ENCODE measurements at places on chromosomes 16 and 17. TPM values are rescaled to one million over a fixed set of nuclear protein-coding genes. Genes with fewer than 3 reads are reported as not detected.

DNA sequence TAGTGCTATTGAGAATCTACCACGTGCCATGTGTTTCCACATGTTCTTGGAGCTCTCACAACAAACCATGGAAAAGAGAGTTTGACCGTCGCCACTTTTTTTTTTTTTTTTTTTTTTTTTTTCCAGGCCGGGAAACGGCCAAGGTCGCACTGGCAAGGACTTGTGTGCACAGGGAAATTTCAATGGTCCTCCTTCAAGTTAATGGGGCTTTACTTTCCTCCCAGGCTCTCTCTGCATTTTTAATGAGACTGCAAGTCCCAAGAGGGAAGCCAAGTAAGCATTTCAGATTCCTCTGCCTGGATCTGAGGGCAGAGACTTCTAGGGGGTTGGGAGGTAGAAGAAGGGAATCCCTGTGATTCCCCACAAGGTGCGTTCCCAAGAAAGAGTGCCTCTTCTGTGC lies 94.7 kb upstream of the MPHOSPH6 start:
- DNase-seq: no peak

- no peak for DNase-seq
Measured at GRCh38 chr17:82566129-82566960, 46.8 kb downstream of the FOXK2 start.

DNA sequence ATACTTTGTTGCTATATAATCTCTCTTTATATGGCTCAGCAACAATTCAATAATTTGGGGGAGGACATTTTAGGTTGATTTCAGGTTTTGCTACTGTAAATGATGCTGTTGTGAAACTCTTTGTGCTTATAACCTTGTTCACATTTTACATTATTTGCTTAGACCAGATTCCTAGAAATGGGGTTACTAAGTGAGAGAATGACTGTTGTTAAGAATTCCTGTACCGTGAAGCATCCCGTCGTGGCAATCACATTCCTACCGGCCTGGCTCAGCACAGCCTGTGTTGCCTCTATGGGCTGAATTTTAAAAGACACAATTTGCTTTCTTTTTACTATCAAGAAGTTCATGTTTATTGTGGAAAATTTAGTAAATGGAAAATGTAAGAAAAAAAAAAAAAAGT lies 31.4 kb downstream of the B9D1 start:
- no peak for DNase-seq

DNA sequence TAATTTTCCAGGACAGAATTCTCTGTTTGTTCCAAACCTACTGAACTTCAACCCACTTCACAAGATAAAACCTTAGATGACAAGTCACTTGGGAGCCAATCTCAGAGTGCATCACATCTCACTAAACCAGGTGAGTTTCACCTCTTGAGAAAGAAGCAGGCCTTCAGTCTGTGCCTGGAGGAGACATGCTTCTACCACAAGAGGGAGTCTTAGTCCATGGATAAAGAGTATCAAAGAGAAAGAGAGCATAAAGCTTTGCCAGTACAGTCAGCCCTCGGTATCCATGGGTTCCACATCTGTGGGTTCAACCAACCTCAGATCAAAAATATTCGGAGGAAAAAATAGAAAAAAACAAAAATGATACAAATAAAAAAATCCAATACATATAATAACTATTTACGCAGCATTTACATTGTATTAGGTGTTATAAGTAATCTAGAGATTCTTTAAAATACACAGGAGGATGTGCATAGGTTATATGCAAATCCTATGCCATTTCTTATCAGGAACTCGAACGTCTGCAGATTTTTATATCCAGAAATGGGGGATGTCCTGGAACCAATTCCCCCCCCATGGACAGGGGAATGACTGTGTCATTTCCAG lies 37.7 kb downstream of the DUSP14 start:
- peak; percentile 15 for DNase-seq

GRCh38 chr16:57894390-57895080 lies 76.4 kb downstream of the CNGB1 start:
- DNase-seq: no peak

- DNase-seq: no peak
Measured at GRCh38 chr16:72992142-72992601, 55.8 kb downstream of the ZFHX3 start.

DNA sequence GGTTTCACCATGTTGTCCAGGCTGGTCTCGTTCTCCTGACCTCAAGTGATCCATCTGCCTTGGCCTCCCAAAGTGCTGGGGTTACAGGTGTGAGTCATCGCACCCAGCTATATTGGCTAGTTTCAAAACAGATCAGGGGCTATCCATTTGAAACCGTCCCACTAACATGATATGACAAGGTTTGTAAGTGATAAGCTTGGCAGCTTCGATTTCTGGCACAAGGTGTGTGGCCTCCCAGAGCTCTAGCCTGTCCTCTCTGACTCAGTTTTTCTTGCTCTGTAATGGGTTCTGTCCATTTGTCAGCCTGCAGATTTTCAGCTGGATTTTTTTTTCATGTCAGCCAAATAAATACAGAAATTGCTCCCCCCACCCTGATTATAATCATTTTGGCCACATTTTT lies 31.8 kb upstream of the TENT4B start:
- no peak for DNase-seq

DNA sequence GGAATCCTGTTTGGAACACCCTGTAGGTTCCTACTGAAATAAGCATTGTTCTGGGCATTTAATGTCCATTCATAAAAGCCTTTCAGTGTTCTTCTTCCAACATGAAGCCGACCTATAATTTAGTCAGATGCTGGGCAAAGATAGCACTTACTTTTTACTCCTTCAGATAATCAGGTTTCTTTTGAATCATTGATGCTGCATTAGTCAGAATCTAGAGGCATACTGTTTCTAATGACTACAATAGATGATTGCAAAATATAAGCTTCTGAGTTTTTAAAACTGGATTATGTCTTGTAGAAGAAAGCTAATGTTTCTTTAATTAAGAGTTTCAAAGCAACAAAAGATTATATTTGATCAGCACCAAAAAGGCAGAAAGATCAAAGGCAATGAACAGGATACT lies 16.0 kb downstream of the MMD start:
- no peak for DNase-seq

DNA sequence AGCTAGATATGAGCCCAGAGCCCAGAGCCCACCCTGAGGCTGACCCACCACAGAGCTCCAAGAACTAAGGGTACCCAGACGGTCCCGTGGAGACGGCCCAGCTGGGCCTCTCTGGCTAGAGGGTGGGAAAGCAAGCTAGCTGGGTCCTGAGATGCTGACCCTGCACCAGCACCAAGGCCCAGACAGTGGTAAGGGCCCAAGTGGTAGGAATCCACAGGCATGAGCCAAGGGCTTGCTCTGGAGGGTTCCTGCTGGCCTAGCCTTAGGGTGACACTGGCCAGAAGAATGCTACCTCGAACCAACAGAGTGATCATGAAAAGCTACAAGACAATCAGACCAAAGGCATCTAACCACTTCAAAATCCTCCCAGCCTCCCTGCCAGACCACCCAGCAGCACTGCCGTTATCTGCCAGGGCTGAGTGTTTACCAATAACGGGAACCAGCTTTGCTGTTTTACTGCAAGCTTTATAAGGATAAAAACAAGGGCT lies 13.2 kb downstream of the HIC1 start:
- no peak for DNase-seq

GSG1L gene
- not detected for total RNA-seq

GRCh38 chr16:50093607-50094539 lies 28.1 kb downstream of the HEATR3 start:
- DNase-seq: no peak

DNA sequence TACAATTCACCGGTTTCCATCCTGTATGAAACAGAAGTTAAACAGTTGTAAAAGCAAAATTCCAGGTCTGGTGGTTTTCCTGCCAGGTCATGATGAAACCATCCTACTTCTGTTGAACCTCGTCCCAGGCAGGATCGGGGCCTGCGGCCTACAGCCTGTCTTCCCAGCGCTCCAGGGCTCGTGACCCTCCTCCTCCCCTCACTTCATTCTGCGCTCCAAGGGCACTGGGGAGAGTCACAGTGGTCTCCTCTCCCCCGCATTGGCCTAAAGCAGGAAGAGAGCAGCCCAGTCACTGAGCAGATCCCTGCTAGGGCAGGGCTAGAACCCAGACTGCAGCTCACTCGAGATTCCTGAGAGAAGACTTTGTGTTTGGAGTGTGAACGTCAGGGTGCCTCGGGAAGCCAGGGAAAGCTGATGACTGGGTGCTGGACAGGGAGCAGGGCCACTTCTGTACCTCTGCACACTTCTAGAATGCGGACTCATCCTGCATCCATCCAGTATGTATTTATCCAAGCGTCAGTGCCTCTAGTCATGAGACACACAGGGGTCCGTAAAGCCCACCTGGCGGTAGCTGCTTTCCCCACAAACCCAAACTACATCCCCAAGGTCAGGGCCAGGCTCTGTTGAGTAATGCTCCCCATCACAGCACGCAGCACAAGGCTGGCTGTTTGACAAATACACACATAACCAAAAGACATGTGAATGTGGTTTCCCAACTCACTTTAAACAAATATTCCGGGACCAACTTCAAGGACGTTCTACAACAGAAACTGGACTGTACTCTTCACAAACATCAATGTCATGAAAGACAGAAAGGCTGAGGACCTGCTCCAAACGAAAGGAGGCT lies 1.7 kb upstream of the ITGAE start:
- DNase-seq: no peak

ZFPM1 gene
- 5.7 TPM for total RNA-seq

SKAP1 gene
- 11.4 TPM for total RNA-seq

DNA sequence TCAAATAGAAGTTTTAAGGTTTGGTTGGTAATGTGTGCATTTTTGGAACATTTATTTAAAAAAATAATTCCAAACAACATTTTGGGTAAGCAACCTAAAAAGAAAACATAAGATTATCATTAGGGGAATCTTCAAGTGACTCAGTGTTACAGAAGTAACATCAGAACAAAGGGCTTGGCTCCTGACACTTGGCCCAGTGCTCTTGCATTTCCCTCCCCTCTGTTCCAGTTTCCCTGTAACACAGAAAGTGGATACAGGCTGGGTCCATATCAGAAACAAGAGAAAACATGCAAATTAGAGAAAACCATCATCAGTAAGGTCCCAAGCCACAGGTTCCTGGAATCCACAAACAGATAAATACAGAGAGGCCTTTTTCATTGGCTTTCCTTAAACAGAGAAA lies 40.1 kb downstream of the SKAP1 start:
- no peak for DNase-seq

Data from epithelial cell of proximal tubule (primary cell).